ENCODE measurements at places on chromosomes 12 and 14. TPM values are rescaled to one million over a fixed set of nuclear protein-coding genes. Genes with fewer than 3 reads are reported as not detected.

DNA sequence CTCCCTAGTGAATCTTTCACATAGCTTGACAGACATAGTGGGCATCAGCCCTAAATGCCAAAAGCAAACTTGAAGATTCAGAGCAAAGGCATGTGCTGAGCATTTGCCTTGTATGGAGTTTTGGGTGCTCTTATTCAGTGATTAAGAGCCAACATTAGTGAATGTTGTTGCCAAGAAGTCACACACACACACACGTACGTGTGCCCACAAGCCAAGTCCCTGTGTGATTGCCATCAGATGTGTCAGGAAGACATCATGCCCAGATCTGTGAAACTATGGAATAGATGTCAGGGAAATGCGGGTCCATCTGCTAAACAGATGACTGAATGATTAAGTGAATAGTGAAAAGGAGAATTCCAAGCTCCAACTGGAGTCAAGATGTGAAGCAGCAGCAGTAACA, 149.0 kb downstream of the AKAP6 start:
- no peak for DNase-seq

- DNase-seq: no peak
These were observed 6.4 kb upstream of the ACTR10 start for GRCh38 chr14:58193542-58193941.

DNA sequence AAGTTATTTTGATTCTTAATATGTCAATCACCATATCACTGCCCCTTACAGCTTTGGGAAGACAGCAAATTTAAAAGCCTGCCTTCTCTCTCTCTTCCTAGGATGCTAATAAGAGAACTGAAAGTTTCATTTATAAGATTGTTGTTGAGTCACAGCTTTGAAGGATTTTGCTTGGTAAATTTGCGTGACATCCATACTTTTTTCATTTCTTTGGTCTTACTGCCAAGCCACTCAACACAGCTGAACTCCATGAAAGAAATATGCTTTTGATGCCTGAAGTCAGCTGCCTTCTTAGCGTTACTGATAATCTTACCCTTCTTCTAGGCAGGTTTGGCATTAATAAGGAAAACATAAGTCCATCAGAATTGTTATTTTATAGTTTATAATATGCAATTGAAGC, 155.0 kb downstream of the CRADD start:
- no peak for DNase-seq

DNA sequence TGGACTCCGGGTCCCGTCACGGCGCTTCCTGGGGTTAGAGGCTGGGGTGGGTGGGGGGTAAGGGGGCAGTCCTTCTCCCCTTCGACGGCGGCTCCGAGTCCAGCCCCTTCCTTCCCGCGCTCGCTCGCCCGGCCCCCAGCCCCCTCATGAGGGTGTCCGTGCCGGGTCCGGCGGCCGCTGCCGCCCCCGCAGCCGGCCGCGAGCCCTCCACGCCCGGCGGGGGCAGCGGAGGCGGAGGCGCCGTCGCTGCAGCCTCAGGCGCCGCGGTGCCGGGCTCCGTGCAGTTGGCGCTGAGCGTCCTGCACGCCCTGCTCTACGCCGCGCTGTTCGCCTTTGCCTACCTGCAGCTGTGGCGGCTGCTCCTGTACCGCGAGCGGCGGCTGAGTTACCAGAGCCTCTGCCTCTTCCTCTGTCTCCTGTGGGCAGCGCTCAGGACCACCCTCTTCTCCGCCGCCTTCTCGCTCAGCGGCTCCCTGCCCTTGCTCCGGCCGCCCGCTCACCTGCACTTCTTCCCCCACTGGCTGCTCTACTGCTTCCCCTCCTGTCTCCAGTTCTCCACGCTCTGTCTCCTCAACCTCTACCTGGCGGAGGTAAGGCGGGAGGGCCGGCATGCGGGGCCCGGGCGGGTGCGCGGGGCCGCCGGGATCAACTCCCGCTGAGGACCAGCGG, 500 bp downstream of the GPR137C start:
- peak; percentile 45 for DNase-seq

DNA sequence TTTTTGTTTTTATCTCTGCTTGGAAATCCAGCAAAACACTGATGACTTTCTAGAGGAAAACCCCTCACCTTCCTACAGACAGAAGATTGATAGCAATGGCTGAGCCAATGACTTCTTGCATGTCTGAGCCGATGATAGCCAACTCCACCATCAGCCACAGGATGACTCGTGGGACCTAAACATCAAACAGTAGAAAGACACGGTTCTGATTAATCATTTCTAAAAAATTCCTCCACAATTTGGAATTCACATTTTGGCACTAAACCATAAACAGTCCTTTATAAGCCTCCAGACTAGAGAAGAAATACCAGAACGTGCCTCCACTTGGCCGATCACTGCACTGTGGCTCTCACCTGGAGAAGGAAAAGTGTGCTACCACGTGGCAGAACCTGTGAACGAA, 25.9 kb downstream of the SLC11A2 start:
- DNase-seq: no peak

CACNA2D4 gene
- 23.6 TPM for total RNA-seq

KRT73 gene
- total RNA-seq: not detected

DNA sequence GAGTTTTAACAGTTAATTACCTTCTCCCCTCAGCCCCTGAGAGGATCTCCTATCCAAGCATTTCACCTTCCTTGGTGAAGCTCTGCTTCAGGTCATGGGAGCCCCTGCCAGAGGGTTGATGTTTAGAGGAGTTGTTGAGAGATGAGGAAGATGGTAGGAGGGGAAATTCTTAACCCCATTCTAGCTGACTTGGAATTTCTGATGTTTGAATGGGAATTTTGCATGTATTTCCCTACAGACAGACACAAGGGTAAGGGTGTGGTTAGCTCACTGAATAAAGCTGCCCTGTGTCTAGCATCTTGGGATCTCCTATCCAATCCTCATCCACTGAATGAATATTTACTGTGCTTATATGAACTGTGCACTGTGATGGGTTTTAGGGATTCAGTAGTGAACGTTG, 7.1 kb upstream of the BHLHE41 start:
- no peak for DNase-seq

KRT79 gene
- total RNA-seq: not detected

- DNase-seq: peak; percentile 76
These were observed 67.2 kb downstream of the DIO3 start for GRCh38 chr14:101628471-101628966.

DNA sequence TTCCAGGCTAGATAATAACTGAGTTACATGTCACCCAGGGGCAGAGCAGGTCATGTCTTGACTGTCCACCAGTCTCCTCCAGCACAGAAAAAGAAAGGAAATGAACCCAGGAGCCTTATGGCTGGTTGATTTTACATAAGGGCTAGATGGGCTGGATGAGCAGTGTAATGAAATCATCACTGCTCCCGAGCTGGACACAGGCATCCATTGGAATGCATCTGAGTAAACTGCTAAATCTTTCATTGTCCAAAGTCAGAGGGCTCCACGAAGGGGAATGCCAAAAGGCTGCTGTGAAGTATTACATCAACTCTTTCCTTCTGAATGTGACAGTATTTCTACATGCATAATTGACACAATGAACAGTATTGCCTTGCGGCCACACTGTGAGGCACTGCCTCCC, 30.1 kb upstream of the TSPAN11 start:
- DNase-seq: no peak

DNA sequence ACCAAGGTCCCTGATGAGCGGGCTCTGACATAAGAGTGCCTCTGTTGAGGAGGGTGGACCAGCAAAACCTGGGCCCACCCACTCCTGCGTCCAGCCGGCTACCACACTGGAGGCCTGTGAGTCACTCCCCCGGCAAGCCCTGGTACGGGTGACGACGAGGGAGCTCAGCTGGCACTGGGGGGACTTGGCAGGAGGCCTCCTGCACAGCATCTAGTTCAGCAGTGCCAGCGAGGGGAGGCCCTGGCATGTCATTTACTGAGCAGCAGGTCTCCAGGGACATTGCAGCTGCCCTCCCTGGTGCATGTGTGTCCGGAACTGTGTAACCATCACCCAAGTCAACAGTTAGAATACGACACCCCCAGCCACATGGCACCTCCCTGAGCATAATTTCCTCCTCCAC, 24.4 kb downstream of the CD9 start:
- DNase-seq: no peak

ENDOU gene
- total RNA-seq: not detected

CPNE6 gene
- total RNA-seq: not detected

SINHCAF gene
- 107 TPM for total RNA-seq

DNA sequence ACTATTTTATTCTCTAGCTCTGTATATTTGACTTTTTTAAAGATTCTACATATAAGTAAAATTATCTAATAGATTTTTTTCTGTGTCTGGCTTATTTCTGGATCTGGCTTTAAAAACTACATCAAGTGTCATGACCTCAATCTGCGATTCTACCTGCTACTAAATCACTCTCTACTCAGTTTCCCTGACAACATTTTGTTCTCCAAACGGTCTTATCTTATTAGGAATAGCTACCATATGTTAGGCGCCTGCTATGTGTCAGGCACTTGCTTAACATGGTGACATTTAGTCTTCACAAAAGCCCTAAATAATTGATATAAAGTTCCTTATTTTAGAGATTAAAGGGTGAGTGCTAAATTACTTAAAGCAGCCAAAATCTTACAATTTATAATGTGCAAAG, 1362.9 kb upstream of the FLRT2 start:
- no peak for DNase-seq

- no peak for DNase-seq
These were observed 125.0 kb upstream of the DYRK2 start for GRCh38 chr12:67523538-67523937.

PKP2 gene
- total RNA-seq: not detected

DNA sequence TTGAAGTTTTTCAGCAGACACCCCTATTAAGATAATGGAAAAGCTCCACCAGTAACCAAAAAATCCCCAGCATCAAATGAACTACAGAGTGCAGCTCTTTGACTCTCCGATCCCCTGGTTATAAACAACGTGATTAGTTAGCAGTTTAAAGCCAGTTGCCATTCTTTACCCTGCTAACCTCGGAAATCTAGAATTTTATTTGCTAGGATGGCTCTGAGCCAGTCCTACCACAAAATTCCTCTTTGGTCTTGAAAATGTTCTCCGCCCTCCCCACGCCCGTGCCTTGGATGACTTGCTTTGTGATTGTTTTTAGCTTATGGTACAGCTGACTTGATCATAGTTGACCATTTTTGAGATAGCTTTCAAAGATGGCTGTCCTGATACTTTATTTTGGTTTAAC, 1.2 kb downstream of the KLHDC2 start:
- DNase-seq: no peak

GRCh38 chr12:87670448-87670847, 358.8 kb downstream of the C12orf50 start:
- DNase-seq: no peak

DNA sequence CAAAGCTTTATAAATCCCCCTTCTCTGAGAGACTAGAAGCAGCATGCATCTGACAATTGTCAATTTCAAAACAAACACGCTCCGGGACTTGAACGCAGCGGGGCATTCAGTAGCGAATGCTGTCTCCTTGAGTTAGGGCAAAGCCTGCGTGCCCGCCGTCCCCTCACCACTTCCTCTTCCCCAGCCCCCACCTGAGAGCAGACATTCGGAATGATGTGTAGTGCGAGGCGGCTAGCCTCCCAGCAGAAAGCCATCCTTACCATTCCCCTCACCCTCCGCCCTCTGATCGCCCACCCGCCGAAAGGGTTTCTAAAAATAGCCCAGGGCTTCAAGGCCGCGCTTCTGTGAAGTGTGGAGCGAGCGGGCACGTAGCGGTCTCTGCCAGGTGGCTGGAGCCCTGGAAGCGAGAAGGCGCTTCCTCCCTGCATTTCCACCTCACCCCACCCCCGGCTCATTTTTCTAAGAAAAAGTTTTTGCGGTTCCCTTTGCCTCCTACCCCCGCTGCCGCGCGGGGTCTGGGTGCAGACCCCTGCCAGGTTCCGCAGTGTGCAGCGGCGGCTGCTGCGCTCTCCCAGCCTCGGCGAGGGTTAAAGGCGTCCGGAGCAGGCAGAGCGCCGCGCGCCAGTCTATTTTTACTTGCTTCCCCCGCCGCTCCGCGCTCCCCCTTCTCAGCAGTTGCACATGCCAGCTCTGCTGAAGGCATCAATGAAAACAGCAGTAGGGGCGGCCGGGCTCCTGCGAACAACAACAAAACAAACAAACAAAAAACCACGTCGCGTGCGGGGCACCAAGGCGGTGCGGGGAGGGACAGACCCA, 2.2 kb downstream of the PRMT8 start:
- no peak for DNase-seq

DNA sequence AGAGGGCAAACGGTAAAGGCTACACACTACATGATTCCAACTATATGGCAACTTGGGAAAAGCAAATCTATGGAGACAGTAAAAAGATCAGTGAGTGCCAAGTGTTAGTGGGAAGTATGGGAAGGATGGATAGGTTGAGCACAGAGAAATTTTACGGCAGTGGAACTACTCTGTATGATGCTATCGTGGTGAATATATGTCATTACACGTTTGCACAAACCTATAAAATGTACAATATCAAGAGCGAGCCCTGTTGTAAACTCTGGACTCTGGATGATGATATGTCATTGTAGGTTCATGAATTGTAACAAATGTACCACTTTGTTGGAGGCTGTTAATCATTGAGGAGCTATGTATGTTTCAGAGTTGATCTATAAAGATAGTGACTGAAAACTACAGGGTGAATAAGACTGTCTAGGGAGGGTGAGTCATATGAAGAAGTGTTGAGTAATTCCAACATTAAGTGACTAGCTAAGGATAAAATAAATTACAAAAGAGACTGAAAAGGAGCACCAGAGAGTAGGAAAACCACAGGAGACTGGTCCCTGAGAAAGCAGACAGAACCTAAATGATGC, 349.2 kb upstream of the LMO3 start:
- no peak for DNase-seq

- no peak for DNase-seq
These were observed 15.6 kb downstream of the CCER1 start for GRCh38 chr12:90939382-90939781.

DNA sequence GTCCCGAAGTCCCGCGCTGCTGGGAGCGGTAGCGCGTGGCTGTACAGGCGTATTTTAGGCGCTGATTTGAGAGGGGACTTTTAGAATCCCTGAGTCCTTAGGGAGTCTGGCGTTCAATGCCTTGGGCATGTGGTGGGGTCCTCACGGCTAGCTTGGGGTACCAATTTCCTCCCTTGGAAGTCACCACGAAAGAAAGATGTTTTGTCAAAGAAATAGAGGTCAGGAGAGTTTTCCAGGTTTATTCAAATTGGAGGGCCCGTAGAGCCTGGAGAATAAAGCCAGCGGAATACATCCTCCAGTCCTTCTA, 63.9 kb downstream of the KLHL28 start:
- DNase-seq: no peak

LMNTD1 gene
- total RNA-seq: not detected

DNA sequence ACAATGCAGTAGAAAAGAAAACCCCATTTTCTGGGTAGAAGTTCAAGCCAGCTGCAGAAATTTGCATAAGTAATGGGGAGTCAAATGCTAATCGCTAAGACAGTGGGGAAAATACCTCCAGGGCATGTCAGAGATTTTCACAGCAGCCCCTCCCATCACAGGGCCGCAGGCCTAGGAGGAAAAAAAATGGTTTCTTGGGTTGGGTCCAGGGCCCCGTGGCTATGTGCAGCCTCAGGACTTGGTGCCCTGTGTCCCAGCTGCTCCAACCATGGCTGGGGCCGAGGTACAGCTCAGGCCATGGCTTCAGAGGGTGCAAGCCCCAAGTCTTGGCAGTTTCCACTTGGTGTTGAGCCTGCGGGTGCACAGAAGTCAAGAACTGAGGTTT, 14.6 kb downstream of the OR10P1 start:
- no peak for DNase-seq

- no peak for DNase-seq
These were observed 364.8 kb downstream of the SNAPC1 start for GRCh38 chr14:62126879-62127478.

GRCh38 chr12:52513736-52514135, 6.5 kb downstream of the KRT5 start:
- no peak for DNase-seq
